Activated CD4-positive, alpha-beta T cell treated with anti-CD3 and anti-CD28 coated beads for 4 hours (primary cell): ENCODE measurements at places on chromosomes 1 and 21.

DNA sequence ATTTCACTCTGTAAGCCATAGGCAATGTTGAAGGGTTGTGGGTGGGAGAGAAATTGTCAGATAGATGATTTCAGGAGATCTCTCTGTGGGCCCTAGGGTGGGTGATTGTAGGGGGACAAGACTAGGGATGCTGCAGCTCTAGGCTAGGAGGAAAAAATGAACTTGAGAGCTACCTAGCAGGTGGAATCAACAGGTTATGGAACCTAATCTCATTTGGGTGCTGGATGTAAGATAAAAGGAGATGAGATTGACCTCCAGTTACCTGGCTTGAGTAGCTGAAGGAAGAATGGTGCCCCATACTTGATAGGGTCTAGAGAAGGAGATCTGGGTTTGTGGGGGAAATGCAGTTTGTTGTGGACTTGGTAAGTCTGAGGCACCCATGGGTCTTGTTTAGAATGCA is 396.5 kb downstream of the RRAGC start:
- no peak for DNase-seq

DNA sequence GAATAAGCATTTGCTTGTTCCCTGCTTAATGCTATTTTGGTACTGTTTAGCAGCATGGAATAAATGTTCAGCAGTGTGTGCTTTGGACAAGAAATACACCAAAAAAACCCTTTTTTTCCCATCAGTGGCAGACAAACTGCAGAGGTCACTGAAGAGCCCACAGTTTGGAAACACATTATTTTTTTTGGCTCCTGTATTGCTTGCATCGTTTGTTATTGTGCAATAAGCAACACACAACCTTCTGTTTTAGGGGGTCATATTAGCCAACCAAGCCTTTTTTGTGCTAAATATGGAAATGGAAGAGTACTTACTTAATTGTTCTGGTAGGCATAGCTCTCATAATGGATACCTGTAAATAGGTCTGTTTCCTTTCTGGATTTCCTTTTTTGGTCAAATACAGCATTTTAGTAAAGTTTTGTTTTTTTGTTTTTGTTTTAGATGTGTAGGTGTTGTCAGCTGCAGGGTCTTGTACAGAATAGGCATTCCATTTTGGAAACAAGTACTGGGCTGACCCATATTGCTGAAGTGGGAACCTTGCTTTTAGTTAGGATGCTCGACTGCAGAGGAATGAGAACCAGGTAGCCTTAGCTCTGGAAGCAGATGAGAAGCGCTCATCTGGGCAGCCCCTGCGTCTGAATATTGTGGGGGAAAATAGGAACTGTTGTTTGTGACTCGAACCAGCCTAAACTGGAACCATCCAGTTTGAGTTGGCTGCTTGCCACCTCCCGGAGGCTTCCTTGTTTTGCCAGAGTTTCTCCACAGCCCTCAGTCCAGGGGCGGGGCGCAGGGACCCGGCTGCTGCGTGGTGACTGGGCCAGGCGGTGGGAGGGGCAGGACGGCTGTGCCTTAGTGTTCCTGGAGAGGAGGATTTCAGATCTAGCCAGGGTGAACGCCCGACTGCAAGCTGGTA is 38.4 kb downstream of the SPEN start:
- peak; percentile 7 for DNase-seq

DNA sequence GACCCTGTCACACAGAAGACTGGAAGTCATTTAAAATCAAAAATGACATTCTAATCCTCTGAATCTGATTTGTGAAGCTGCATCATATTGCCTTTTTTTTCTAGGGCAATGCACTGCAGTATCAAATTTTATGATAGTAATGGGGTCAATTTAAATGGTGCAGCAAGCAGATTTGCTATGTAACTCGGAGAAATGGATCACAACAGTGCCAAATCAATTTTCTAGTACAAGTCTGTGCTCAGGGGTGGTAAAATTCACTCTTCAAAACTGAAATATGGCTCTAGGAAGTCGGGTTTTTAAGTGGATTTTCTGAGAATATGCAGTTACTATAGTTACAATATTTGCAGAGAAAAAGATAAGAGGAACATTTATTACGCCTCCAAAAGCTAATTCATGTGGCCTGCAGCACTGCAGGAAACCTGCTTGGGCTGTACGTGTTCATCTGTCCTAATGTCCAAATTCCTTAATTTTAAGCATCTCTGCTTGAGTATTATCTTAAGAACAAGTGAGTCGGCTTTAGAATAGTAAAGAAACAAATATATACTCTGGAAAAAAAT is 31.5 kb downstream of the HLCS start:
- no peak for DNase-seq

GRCh38 chr1:165344198-165344597 is 12.3 kb downstream of the LMX1A start:
- no peak for DNase-seq

- no peak for DNase-seq
These were observed 46.9 kb upstream of the GNG12 start for GRCh38 chr1:67880056-67880601.

- peak; percentile 78 for DNase-seq
These were observed 2.0 kb downstream of the GFI1 start for GRCh38 chr1:92484472-92485380.

DNA sequence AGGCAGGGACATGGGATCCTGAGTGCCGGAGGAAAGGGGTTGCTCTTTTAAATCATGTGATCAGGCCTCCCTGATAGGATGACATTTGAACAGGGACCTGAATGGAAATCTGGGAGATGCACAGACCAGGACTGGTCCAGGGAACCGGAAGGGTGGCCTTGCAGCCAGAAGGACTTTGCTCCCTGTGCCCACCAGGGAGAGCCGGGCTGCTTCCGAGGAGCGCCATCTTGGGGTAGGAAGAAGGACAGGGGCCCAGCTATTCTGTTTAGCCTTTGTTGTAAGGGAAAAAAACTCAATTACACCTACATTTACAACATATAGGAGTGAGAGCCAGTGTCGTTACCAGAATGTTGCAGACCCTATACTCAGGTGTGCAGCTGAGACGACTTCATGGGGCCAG is 5.5 kb downstream of the KLHDC7A start:
- no peak for DNase-seq

- no peak for DNase-seq
These were observed 136.7 kb downstream of the FCRL5 start for GRCh38 chr1:157415661-157416060.

- no peak for DNase-seq
These were observed 111.5 kb downstream of the ZFYVE9 start for GRCh38 chr1:52253421-52253820.

GRCh38 chr1:12634696-12635202 is 9.1 kb upstream of the AADACL4 start:
- DNase-seq = no peak

DNA sequence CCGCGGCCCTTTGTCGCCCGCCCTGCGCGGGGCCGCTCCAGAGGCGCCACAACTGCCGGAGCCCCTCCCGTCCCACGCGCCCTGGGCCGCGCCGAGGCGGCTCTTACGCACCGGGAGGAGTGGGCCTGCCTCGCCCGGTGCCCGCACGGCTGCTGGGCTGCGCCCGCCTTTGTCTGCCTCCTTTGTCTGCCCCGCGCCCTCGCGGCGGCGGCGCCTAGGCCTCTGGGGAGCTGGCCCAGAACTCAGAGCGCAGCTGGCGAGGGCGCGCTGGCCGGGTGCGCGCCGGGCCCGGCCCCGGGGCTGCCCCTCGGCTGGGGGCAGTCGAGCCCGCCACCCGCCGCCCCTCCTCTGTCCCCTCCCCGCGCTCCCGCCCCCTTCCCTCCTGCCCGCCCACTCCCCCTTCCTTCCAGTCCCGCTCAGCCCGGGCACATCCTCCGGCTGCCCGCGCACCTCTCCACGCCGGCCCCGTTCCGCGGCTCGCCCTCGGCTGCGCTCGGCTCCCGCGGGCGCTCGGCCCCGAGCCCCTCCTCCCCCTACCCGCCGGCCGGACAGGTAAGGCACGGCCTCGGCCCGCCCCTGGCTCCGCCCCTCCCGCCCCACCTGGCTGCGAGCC is at the start of gene DRAXIN:
TSS of gene DRAXIN (plus strand) at position 409 of the 613 bp plus-strand sequence. CDS start 14,549 bp downstream, outside the sequence.
- DNase-seq = no peak

DNA sequence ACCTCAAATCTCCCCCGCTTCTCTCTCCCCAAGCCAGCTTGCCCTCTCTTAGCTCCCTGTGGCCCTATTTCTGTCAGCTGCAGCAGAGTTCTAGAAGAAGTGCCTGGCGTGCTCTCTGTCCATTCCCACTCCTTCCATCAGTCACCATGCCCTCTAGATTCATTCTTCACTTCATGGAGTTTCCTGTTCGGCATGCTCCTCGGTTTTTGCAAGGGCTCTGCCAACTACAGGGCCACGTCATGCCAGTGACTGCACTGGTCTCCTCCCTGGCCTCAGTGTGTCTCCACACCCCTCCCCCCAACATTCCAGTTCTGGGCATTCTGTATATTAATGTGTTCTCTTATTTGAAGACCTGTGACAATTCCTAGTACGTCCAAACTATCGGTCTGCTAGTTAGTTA is 113.9 kb downstream of the SLC45A1 start:
- no peak for DNase-seq

- no peak for DNase-seq
These were observed 18.7 kb upstream of the PLA2G5 start for GRCh38 chr1:20051218-20051829.

- DNase-seq = no peak
These were observed 263.2 kb upstream of the RAB4A start for GRCh38 chr1:229007701-229008100.

GRCh38 chr1:67097305-67097704 is 37.5 kb downstream of the C1orf141 start:
- DNase-seq = no peak

GRCh38 chr1:214846276-214846675 is 236.3 kb upstream of the KCNK2 start:
- DNase-seq = no peak

- no peak for DNase-seq
These were observed 57.3 kb upstream of the DIRAS3 start for GRCh38 chr1:68107771-68108170.

- no peak for DNase-seq
These were observed 3.8 kb upstream of the EEIG2 start for GRCh38 chr1:108556066-108556465.

- no peak for DNase-seq
These were observed 9.8 kb upstream of the FCRL1 start for GRCh38 chr1:157829711-157830110.

DNA sequence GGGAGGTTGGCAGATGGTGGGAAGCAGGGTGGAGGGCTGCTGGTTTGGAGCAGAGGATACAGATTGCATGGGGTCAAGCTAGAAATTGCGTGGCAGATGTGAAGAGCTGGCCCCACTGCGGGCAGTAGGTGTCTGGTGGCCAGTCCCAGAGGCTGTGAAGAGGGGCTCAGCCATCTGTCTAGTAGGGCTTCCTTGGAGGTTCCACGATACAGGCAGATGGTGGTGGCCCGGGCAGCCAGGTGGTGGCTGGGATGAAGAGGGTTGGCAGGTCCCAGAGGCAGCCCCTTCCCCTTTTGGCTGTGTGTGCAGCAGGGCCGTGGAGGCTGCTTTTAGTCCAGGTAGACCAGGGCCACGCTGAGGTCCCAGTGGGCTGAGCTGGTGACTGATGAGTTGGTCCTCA is 16.6 kb downstream of the PSEN2 start:
- DNase-seq = no peak

DNA sequence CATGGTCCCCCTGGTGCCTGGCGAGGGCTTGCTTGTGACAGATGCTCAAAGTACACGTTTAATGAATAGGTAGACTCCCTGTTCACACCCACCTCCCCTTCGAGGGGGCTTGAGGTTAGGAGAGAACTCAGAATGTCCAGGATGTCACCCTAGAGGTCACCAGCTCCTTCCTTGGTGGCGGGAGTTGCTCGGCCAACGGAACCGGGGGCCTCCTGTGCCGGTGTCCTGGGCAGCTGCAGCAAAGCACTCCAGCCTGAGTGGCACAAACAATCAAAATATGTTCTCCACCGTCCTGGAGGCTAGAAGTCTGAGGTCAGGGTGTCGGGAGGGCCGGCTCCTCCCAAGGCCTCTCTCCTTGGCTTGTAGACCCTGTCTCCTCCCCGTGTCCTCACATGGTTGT is 71.0 kb downstream of the AJAP1 start:
- DNase-seq = no peak

DNA sequence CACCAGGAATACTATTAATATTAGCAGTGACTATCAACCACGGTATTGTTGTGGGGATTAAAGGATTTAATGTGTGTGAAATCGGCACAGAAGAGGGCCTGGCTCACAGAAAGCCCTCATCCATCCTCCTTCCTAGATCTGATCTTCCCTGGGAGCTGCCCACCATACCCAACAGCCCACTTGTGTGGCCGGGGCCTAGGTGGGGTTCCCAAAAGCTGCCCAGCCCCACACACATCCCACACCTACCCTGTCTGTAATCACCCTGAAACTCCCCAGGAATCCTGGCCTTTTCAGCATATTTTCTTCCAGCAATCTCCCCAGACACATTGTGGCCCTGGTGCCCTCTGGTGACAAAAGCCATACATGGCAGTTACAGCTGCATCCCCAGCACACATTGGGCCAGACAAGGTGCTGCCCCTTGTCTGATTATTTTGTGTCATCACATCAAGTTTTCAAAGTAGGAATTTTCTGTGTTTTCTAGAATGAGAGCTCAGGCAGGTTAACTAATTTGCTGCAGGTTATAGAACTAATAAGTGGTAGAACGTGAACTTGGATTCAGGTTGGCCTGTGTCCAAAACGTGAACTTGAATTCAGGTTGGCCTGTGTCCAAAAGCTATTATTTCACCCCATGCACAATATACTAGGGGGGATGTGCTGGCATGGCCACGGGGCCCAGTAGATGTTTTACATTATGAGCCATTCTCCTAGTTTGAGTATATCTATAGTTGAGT is 5.3 kb upstream of the SLC6A9 start:
- DNase-seq = peak; percentile 73

GRCh38 chr1:51740652-51741051 is 123.8 kb downstream of the OSBPL9 start:
- no peak for DNase-seq

DNA sequence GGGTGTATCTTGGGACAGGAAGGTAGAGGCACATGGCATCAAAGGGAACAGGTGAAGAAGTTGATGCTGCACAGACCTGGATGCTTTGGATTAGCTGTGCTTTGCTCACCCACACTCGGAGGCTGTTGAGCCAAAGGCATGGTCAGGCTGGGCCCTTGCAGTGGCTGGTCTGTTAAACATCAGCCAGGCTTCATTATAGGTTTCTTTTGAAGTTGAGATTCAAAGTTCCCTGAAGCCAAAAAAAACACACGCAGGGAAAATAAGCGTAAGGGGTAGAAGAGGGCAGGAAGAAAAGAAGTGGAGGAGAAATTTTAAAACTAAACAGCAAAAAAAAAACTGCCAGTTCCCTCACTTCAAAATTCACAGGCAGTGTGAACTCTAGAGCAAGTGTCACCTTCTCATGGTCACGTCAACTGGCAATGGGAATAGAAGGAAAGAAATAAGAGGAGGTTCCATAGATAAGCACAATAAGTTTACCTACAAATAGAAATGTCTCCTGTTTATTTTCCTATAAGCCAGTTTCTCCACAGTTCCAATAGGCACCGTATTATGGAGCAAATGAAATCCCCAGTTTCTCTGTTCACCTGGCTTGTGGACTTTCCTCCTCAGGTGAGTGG is 139.5 kb downstream of the PAPPA2 start:
- no peak for DNase-seq
